Activated T-helper 9 cell treated with anti-CD3 and anti-CD28 coated beads, Interleukin-2, amount 50 U/mL, for 16 hours (primary cell): ENCODE measurements at places on chromosomes 12 and 14.
A peak's percentile ranks its signal among the peaks of the same experiment; 100 is the strongest.

GRCh38 chr14:52312931-52313355, 1.2 kb upstream of the PTGER2 start:
- no peak for DNase-seq

DNA sequence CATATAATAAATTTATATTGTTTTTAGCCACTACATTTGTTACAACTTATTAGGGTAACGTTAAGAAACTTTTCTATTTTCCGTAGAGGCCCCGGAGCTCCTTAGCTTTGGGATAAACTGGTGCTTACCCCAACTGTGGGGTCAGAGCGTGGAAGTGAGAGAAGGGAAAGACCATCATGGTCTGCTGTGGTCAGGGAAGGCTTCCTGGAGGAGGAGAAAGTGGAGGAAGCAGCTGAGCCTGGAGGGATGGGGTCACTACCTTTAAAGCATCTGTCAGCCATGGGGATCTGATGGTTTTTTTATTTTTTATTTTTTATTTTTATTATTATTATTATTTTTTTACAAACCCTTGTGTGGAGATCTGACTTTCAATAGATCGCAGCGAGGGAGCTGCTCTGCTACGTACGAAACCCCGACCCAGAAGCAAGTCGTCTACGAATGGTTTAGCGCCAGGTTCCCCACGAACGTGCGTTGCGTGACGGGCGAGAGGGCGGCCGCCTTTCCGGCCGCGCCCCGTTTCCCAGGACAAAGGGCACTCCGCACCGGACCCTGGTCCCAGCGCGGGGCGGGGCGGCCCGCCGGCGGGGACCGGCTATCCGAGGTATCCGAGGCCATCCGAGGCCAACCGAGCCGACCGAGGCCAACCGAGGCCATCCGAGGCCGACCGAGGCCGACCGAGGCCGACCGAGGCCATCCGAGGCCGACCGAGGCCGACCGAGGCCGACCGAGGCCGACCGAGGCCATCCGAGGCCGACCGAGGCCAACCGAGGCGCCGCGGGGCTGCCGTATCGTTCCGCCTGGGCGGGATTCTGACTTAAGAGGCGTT, 1101.2 kb upstream of the TMEM132C start:
- DNase-seq: peak; percentile 69

- DNase-seq: no peak
Measured at GRCh38 chr12:55847603-55848291, 5.0 kb upstream of the MMP19 start.

GRCh38 chr12:94930216-94930654, 73.3 kb downstream of the NDUFA12 start:
- DNase-seq: no peak

- no peak for DNase-seq
Measured at GRCh38 chr14:54893151-54893760, 9.4 kb downstream of the GCH1 start.

- no peak for DNase-seq
Measured at GRCh38 chr14:40164083-40164482, 731.9 kb upstream of the FBXO33 start.

GRCh38 chr12:69243099-69244084, 4.0 kb downstream of the CPSF6 start:
- DNase-seq: no peak

DNA sequence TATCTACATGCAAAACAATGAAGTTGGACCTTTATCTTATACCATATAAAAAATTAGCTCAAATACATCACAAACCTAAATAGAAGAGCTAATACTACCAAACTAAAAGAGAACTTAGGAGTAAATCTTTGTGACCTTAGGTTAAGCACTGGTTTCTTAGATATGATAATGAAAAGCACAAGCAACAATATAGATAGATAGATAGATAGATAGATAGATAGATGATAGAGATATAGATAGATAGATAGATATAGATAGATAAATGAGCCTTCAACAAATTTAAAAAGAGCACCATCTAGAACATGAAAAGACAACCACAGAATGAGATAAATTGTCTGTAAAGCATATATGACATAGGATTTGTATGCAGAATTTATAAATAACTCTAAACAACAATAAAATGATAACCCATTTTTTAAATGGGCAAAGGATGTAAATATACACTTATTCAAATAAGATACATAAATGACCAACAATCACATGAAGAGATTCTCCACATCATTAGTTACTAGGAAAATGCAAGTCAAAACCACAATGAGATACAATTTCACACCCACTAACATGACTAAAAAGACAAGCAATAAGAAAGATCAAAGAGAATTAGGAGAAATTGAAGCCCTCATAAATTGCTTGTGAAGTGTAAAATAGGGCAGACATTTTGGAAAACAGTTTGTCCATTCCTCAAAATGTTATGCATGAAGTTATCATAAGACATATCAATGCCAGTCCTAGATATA, 293.7 kb downstream of the BTG1 start:
- no peak for DNase-seq

GRCh38 chr14:51865953-51866747, 5.7 kb downstream of the GNG2 start:
- DNase-seq: no peak

GRCh38 chr14:64715146-64715627, 11.0 kb downstream of the PLEKHG3 start:
- no peak for DNase-seq

DNA sequence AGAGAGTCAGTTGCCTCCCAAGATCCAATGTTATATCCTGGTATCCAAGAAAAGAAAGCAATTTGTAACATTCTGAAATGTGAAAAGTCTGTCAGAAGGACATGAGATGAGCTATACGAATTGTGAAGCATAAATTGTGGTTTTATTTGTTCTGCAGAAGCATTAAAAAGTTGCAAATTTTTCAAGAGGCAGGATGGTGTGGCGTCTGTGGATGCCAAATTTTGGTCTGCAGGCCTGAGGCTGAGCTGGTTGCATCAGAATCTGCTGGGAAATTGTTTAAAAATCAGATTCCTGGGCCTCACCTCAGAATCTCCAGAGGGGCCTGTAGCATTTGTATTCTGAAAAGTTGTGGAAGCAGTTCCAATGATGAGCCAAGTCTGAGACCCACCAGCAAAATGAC, 284.7 kb downstream of the NUAK1 start:
- DNase-seq: no peak

DNA sequence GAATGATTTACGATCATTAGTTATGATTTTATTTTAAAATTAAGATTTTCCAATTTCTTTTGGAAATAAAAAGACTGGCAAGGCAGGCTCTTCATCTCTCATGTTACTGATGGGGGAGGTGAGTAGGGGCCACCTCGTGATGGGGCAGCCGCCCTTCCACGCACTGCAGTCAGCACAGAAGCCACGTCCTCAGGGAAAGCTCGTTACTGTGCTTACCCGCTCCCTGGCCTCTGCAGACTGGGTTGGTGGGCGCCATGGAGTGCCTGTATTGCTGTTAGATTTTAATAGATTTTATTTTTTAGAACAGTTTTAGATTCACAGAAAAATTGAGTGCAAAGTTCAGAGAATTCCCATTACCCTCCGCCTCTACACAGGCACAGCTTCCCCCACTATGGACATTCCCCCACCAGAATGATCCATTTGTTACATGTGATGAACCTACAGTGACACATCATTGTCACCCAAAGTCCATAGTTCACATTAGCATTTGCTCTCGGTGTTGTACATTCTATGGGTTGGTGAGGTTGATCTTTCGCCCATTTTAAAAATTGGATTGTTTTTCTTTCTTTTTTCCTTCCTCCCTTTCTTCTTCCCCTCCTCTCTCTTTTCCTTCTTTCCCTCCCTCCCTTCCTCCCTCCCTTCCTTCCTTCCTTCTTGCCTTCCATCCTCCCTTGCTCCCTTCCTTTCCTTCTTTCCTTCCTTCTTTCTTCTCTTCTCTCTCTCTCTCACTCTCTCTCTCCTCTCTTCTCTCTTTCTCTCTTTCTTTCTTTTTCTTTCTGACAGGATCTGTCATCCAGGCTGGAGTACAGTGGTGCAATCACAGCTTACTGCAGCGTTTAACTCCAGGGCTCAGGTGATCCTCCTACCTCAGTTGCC, 30.7 kb downstream of the ADGRD1 start:
- DNase-seq: no peak

- no peak for DNase-seq
Measured at GRCh38 chr12:7190268-7191055, 976 bp downstream of the PEX5 start.

DNA sequence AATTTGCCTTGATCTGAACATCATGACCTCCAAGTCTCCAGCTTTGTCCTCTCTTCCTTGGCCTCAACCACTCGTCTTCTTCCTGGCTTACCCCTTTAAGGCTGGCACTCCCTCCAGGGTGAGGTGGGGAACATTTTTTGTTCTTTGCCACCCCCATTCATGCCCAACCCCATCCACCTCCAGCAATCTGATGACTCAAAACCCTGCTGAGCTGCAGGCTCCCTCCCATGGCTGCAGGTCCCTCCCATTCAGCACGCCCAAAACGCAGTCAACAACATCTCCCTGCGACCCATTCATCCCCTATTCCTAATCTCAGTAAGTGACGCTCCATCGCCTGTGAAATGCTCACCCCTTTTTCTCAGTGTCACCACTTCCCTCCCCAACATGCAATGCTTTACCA, 138.8 kb upstream of the PRMT8 start:
- DNase-seq: no peak

- DNase-seq: no peak
Measured at GRCh38 chr12:120283318-120283717, 8.4 kb downstream of the RNU4-2 start.

GRCh38 chr14:101961746-101962502, 2.4 kb upstream of the DYNC1H1 start:
- DNase-seq: no peak

DNA sequence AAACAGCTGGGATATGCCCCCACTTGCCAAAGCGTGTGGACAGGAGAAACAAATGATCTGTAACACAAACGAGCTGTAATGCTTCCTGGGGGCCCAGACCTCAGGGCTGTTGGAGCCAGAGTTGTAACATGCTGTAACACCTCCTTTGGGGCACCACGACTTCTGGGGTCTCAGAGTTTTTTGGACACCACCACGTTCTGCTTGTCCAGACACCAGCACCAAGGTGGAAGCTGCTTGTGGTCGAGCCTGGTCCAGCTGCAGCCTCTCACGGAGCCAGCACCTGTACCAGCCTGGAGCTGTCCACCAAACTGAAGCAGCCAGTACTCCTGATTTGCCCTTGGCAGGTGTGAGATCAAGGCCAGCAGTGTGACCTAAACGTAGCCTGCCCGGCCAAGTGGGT, 879.4 kb downstream of the SLC6A15 start:
- DNase-seq: no peak

- no peak for DNase-seq
Measured at GRCh38 chr14:76413962-76414600, 38.1 kb downstream of the ESRRB start.

GRCh38 chr12:34398706-34399630, 376.7 kb downstream of the ALG10 start:
- no peak for DNase-seq

GRCh38 chr12:54571193-54572188, 17.0 kb downstream of the PPP1R1A start:
- no peak for DNase-seq
